ENCODE measurements at places on chromosomes 6 and 20.

DNA sequence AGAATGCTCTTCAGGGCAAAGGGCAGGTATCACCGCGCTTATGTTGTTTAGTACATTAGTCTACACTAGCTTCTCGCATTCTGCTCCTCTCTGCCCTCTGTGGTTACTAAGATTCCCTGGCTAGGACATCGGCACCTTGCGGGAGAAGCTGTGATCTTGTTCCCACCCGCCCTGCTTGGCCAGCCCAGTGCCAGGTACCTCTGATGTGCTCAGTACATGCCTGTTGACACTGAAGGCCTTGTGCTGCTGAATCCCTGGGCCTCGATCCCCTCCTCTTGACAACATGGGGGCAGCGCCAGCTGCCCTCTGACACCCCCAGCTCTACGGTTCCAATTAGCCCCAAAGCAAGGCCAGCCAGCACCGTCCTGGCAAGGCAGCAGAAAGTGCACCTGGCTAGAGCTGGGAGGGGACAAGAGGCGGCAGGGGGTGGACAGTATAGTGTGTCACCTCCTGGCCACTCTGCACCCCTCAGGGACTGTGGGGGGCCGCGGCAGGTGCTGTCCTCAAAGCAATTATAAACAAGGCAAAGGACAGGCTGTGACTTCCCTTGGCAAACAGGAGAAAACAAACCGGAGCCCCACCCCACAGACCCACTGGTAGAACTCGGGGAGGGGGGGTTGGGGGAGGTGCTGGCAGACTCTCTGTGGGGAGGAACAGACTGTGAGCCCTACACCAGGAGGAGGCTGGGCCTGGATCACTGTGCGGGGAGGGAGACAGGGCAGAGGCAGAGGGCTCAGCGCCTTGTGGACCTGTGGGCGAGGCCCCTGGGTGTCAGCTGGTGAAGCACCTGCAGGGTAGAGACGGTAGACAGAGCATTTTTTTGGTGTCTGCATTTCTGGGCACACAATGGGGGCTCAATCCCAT is 7.1 kb downstream of the TFEB start:
- no peak for DNase-seq

- DNase-seq = no peak
These were observed 52.7 kb upstream of the PTGIS start for GRCh38 chr20:49620364-49621240.

GRCh38 chr6:108755257-108756240 is 92.7 kb upstream of the ARMC2 start:
- no peak for DNase-seq

DNA sequence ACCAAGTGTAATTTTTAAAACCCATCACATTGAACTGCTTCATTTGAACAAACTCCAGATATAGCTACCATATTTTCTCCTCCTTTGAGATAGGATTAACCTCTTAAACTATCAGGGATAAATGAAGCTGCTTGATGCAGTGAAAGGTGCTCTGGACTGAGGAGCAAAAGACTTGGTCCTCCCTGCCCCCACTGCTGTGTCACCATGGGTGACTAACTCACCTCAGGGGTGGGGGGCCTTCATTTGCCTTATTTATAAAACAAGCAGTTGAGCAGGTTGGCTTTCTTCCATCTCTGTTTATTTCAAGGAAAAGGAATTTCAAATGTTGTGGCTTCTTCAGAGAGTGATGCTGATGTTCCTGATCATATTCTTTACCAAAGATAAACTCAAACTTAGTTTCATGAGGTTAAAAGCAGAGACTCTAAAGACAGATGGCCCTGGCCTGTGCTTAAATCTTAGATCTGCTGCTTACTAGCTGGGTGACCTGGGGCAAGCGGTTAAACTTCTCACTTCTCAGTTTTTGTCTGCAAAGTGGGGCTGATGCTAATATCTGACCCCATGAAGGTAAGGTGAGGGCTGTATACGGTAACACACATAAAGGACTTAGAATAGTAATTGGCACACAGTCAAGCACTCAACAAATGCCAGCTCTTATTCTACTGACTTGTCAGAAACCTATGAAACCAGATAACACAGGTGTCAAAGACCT is 50.5 kb downstream of the FHL5 start:
- DNase-seq = no peak

DNA sequence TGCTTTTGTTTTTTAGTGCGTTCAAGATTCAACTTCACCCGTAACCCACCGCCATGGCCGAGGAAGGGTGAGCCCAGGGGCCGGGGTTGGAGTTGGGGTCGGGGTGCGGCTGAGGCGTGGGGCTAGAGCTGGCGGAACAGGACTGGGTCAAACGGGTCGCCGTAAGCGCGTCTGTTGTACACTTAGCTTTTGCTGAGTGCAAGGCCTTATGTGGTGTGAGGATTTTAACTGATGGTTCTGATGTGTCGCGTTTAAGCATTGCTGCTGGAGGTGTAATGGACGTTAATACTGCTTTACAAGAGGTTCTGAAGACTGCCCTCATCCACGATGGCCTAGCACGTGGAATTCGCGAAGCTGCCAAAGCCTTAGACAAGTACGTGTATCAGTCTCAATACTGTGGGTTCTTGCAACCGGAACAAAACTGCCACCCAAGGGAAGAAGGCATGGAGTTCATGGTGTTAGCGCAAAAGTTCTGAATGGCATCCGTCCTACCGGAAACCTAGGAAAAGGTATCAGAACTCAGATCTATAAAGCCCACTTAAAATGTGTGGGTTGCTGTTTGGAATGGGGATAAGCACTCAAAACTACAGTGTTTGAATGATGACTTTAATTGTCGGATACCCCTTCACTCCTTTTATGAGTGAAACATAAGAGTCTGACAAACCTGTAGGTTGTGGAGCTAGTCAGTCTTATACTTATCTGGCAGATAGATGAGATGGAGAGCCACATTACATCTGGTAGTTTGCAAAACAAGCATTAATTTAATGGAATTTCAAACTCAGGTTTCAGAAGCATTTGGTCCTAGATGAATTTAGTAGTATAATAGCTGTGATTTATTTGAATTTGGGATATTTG is 574 bp downstream of the RPS12 start:
- no peak for DNase-seq

- peak; percentile 66 for DNase-seq
These were observed 7.3 kb upstream of the SIRPG start for GRCh38 chr20:1664911-1665310.

- no peak for DNase-seq
These were observed 6.9 kb downstream of the SESN1 start for GRCh38 chr6:109087661-109088264.

GRCh38 chr6:122202576-122203137 is 196.8 kb upstream of the HSF2 start:
- no peak for DNase-seq

GRCh38 chr6:82006027-82006738 is 241.4 kb downstream of the IBTK start:
- DNase-seq = no peak

DNA sequence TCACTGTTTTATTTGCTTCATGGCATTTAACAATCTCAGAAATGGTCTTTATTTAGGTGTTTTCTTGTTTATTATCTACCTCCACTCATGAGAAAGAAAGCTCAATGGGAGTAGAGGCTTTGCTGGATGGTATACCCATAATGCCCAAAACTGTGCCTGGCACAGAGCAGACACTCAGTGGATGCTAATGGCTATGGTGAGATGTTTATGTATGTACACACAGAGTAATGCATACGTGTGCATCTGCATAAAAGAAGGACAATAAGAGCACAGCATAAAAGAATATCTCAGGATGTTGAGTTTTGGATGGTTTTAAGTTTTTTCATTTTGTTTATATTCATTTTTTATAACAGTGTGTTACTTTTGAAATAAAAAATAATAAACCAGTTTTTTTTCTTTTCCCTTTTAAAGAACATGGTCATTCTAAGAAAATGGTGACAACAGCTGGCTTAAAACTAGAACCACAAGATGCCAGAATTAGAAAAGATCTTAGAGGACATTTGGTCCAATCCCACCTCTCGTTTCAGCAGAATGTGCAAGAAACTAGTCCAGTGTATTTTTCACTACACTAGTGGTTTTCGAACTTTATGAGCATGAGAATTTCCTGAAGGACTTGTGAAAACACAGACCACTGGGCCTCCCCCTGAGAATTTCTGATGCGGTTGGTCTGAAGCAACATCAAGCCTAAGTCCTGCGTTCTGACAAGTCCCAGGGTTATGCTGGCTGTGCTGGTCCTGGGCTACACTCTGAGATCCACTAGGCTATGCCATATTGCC is 131.9 kb downstream of the FYN start:
- DNase-seq = no peak

GRCh38 chr6:69019832-69020231 is 384.8 kb downstream of the ADGRB3 start:
- no peak for DNase-seq

GRCh38 chr6:13286181-13286580 is 42.2 kb downstream of the TBC1D7 start:
- DNase-seq = no peak

GRCh38 chr6:98576791-98577190 is 257.6 kb upstream of the POU3F2 start:
- no peak for DNase-seq

GRCh38 chr6:7992002-7992815 is 72.0 kb downstream of the BLOC1S5 start:
- no peak for DNase-seq
